Fibroblast of skin of right biceps (primary cell): ENCODE measurements at places on chromosomes 12 and 14.

GRCh38 chr12:91825999-91826398, 319.6 kb downstream of the BTG1 start:
- no peak for DNase-seq

DNA sequence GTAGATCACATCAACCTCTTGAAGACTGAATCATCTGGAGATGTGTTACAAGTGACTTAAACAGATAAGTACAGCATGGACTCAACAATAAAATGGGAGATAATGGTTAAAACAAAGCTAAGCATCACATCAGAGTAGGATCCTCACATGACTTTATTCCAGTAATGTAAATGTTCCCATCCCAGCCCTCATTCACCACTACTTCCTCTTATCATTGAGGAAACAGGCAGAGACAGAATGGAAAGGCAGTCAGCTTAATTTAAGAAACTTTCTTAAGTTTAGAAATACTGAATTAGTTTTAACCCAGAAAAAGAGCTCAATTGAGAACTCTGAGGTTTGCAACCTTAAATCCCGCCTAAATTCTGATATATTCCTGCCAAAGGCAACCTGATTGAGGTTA, 1.2 kb upstream of the ALG10 start:
- no peak for DNase-seq

- peak; percentile 48 for DNase-seq
Measured at GRCh38 chr12:90945070-90945649, 9.8 kb downstream of the CCER1 start.

- no peak for DNase-seq
Measured at GRCh38 chr12:96473394-96474093, 15.8 kb upstream of the CFAP54 start.

DNA sequence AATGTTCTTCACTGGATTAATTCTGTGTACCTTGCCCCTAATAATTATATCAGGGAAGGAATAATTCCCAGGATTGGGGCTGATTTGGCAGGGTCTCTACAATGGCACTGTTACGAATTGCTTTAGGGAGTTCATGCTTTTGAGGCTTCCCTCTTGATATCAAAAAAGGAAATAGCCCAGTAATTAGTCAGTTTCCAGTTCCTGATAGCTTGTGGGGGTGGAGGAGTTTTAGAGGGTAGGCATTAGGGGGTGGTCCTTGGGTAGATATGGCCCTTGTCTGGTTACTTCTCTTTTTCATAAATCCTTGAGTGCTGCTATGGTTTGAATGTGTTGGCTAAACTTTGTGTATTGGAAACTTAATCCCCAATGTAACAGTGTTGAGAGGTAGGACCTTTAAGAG, 6.1 kb upstream of the SRSF5 start:
- no peak for DNase-seq

DNA sequence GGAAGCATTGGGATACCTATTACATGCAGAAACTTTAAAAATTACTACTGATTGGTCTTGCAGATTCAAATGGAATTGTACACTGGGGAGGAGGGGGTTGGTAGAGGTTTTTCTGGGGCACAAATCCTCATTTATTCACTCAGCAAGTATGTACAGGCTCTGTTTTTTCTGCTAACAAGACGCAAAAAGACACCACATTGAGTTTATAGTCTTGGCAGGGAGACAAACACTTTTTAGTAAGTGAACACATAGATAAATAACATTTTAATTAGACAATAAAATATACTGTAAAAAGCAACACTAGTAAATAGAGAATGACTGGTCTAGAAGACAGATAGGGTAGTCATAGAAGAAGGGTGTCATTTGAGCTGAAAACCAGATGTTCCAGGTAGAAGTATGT, 23.8 kb downstream of the GLIPR1L2 start:
- DNase-seq = no peak
